ENCODE measurements at places on chromosomes 5 and 9. TPM values are rescaled to one million over a fixed set of nuclear protein-coding genes. Genes with fewer than 3 reads are reported as not detected.

Gene KCNT1
- total RNA-seq = 0.15 TPM

Gene GMCL2
- total RNA-seq = not detected

Gene WDR31
- 9.0 TPM for total RNA-seq

Gene SLC1A1
- total RNA-seq = 11.3 TPM

Gene ZNF608
- total RNA-seq = 100 TPM

Gene CCL27
- total RNA-seq = not detected

Gene F2RL1
- total RNA-seq = 13.4 TPM

Gene CDX1
- not detected for total RNA-seq

Gene NR5A1
- 0.37 TPM for total RNA-seq

Gene RASA1
- total RNA-seq = 50.9 TPM

Gene MAP1B
- total RNA-seq = 85.9 TPM
